NCI-H1105 (cell line): ENCODE measurements at places on chromosomes 13 and 19.
A peak's percentile ranks its signal among the peaks of the same experiment; 100 is the strongest.

- no peak for DNase-seq
Observed at GRCh38 chr13:60662595-60662994, 265.6 kb downstream of the TDRD3 start.

DNA sequence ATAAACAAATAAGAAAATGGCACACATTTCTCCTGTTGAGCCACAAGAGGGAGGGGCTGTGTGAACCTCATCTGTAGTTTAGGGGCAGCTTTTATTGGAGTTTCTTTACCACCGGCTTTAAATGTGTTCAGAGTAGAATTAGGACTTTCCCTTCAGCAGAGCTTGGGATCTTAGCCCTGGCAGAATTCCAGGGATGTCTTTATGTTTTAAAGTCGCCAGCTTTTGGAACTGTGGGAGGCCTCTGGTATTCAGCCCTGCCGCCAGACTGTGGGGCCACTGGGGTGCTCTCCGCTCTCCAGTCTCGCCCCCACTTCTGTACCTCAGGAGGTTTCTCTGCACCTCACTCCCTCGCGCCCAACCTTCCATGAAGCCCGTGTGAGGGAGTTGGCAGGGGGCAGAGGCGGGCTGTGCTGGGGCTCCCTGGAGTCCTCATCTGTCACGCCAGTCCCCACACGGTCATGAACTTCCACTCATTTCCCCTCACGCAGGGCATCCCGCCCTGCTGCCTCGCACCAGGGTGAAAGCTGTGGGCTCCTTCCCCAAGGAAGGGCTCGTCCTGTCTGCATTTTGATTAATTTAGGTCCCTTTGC is 31.5 kb downstream of the CCDC8 start:
- no peak for DNase-seq

- DNase-seq, result peak; percentile 8
Observed at GRCh38 chr13:91406619-91407018, 8.2 kb downstream of the GPC5 start.

DNA sequence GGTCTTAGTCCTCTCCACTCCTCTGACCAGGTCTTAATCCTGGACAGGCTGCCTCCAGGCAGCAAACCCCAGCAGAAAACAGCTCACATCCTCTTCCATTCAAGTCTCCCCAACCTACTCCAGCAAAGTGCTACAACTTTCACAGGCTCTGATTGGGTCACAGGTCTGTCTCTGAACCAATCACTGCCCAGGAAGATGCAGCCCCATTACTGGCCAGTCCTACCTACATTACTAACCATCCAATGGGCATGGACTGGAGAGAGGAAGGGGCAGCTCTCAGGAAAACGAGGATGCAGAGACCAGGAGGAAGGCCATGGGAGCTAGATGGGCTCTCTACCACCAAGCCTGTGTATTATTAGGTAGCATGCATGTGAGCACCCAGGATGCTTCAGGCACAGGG is 12.2 kb downstream of the MED26 start:
- no peak for DNase-seq

DNA sequence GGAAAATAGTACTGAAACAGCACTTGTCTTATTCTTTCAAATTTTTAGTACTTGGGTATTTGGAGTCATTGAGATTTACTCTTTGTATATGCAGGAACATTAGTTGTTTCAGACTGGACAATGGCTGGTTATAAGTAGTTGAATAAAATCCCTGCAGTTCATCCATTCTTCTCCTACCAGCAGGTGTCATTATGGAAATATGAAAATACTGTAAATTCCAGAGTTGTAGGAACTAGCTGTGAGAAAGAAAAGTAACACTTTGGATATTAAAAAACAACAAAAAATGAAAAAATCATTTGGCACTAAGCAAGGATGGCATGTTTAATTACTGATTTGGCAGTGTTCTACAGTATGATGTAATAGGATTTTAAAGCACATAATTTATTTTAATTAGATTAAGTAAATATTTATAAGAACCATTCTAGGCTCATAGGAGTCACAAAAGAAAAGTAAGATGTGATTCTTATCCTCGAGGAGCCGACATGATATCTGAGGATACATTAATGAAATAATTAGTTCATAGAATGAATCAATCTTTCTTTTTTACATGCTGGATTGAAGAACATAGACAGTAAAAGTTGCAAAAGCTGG is 155.3 kb downstream of the KCNRG start:
- DNase-seq, result no peak

GRCh38 chr19:10648360-10648759 is 5.8 kb upstream of the ILF3 start:
- no peak for DNase-seq

- no peak for DNase-seq
Observed at GRCh38 chr19:17684256-17684655, 3.9 kb downstream of the UNC13A start.

- DNase-seq, result peak; percentile 98
Observed at GRCh38 chr19:34359140-34359953, 5.6 kb upstream of the GPI start.

DNA sequence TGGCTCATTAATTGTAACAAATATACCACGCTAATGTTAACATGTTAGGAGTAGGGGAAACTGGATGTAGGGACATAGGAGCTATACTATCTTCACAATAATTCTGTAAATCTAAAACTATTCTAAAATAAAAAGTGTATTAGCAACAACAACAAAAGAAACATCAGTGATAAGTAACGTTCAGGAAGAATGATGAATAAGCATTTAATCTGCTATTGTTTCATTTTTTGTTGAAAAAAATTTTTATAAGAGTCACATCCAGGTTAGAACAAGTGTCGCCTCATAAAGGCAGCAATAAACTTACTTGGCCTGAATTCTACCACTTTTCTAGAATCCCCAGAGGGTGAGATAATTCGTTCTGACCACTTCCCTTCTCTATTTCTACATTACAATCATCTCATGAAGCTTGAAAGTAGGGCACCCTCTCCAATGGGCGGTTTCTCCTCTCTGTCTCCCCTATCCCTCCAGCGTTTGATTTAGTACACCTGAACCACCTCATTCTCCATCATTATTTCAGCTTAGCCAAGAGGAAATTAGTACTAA is 253.1 kb upstream of the IPO5 start:
- DNase-seq, result no peak

GRCh38 chr19:1794424-1795172 is 17.5 kb downstream of the ATP8B3 start:
- DNase-seq, result no peak

GRCh38 chr13:102944821-102945220 is 99.0 kb downstream of the ERCC5 start:
- no peak for DNase-seq

- no peak for DNase-seq
Observed at GRCh38 chr13:23848019-23848418, 41.2 kb downstream of the MIPEP start.

DNA sequence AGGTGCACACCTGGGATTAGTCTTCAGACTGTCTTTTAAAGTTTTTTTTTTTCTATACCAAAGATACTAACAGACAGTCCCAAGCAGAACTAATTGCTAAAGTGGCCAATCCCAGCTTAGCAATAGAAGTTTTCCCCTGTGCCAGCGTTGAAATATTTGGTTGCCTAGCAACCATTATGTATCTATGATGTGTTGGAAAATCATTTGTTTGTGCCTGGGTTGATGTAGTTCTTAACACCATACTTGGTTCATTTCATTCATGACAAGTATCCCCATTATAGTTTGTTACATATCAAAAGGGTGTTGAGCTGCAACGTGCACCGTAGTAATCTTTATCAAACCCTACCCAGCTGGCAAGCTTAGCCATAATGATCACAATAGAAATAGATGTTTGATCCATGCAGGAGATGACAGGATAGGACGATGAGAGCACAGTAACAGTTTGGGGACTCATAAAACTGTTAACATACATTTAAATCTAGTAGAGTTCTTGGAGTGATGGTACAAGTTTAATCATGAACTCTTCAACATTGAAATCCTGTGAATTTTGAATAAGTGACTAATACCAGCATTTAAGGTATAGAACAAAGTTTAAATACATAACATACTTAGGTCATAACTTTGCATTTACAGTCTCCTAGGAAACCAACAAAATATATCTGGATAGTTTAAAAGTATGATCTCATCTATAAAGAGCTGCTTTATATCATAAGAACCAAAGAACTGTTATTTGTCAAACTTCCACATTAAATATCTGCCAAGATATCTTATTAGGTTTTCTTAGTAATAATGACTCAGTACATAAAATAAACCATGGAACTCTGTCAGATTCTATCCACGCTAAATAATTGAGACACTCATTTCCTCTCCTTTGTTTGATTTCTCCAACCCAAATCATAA is 73.4 kb downstream of the MBNL2 start:
- DNase-seq, result no peak

DNA sequence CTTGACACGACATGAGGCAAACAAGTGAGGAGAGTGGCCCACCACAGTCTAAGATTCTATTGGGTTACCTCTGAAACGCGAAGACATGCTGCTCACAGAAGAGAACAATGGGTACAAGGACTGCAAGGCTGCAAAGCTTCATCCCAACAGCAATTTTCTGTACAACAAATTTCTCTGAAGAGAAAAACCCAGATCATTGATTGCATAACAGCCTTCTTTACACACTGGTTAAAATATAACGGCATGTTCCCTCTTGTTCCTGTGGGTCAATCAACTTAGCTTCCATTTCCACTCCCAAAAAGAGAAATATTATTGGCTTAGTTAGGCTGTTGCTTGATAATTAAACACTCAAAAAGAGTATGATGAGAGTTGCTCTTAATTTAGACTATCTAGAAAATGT is at the start of gene CPB2:
CPB2 (minus strand) TSS at position 166 of the 400 bp plus-strand sequence; CDS start at position 142, 24 bp downstream.
- no peak for DNase-seq

DNA sequence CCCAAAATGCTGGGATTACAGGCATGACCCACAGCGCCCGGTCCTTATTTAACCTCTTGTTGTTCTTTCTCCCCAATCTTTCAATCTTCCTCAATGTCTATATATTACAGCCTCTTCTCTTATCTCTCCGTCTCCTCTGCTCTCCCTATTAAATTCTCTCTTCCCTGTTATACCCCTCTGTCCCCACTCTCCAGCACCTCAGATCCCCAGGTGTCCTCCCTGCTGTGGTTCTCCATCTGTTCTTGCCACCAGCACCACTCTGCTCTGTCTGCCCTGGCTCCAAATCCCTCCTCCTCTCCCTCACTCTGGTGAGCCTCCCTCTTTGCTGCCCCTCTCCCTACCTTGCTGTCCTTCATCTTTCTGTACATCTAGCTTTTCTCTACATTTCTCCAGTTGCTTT is 1.1 kb downstream of the ZNF600 start:
- DNase-seq, result no peak

DNA sequence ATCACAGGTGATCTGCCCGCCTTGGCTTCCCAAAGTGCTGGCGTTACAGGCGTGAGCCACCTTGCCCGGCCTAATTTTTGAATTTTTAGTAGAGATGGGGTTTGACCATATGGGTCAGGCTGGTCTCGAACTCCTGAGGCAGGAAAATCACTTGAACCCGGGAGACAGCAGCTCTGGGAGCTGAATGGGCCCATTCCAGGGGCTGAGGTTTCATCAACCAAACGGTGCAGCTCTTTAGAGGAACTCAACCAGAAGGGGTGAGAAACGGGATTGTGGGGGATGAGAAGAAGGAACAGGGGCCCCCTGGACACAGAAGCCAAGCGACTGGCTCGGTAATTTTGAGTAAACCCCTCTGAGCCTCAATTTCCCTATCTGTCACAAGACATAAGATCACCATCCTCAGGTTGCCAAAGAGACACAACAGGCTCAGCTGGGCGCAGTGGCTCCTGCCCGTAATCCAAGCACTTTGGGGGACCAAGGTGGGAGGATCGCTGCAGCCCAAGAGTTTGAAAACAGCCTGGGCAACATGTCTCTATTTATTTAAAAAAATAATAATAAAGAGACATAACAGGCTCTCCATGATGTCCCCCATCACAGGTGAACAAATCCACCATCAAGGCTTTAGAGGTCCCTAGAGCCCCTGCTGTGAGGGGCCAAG is 562 bp downstream of the IQCN start:
- no peak for DNase-seq

- no peak for DNase-seq
Observed at GRCh38 chr13:108551674-108552073, 77.7 kb upstream of the MYO16 start.

DNA sequence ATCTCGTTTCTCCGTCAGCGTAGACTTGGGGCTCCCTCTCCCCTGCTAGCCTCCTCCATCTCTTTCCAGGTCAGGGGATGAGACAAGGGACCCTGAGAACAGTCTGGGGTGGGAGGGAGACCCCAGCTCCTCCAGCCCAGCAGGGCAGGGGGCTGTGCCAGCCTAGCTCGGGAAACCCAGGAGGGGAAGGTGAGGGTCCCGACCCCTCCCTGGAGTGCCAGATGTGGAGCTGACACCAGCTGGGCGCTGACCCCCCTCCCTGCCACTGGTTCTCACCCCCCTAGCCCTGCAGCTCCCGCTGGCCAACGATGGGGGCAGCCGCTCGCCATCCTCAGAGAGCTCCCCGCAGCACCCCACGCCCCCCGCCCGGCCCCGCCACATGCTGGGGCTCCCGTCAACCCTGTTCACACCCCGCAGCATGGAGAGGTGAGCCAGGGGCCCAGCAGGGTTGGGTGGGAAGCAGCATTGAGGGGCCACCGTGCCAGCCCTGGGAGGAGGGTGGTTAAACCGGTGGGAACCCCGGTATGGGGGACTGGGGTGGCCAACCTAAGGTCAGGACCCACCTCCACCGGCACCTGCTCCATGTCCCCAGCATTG is 5.1 kb upstream of the TGFBR3L start:
- no peak for DNase-seq

DNA sequence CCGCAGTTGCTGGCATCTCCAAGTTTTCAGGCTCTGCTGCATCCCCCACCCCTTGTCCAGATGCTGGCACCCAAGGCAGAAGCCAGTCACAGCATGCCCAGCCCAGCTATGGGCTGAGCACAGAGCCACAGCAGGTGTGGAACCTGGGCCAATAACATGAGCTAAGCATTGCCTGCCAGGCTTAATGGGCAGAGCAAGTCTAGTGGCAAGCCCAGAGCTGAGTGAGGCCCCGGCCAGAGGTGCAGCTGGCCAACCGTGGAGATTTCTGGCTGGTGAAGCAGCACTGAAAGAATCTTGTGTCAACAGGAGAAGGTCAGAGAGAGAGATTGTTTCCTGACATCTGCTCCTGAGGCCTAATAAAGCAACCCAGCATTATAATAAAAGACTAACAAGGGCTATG is 111.0 kb downstream of the B3GLCT start:
- DNase-seq, result no peak

GRCh38 chr19:34969721-34970120 is 5.7 kb upstream of the ZNF792 start:
- no peak for DNase-seq

DNA sequence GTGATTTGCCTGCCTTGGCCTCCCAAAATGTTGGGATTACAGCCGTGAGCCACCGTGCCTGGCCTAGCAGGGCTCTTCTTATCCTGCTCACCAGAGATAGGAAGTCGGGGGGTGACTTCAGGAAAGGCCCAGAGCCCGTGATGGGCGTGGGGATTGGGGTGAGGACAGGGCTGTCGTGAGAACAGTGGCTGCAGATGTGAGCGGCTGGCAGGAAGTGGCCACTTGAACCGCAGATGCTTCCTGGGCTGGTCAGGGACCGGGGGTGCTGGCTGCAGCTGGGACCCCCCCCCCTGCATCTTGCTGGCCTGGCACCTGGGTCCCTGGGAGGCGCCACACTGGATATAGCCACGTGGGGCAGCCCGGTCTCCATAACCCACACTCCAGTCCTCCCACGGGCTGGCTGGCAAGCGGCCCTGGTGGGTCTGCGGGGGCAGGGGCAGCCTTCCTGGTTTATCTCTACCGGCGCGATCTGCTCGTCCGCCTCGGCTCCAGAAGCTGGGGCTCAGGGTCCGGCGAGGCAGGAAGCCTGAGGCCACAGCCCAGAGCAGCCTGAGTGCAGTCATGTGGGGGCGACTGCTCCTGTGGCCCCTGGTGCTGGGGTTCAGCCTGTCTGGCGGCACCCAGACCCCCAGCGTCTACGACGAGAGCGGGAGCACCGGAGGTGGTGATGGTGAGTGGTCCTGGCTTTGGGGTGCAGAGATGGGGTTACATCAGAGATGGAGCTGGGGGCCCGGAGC is at the start of gene F2RL3:
F2RL3 (plus strand) TSS at position 371 of the 737 bp plus-strand sequence; CDS start at position 562, 191 bp downstream.
- DNase-seq, result no peak
